Thoracic aorta (tissue), 2 donors: ENCODE measurements at places on chromosomes 13 and 19. TPM values are rescaled to one million over a fixed set of nuclear protein-coding genes. Genes with fewer than 3 reads are reported as not detected.
A peak's percentile ranks its signal among the peaks of the same experiment; 100 is the strongest.

DNA sequence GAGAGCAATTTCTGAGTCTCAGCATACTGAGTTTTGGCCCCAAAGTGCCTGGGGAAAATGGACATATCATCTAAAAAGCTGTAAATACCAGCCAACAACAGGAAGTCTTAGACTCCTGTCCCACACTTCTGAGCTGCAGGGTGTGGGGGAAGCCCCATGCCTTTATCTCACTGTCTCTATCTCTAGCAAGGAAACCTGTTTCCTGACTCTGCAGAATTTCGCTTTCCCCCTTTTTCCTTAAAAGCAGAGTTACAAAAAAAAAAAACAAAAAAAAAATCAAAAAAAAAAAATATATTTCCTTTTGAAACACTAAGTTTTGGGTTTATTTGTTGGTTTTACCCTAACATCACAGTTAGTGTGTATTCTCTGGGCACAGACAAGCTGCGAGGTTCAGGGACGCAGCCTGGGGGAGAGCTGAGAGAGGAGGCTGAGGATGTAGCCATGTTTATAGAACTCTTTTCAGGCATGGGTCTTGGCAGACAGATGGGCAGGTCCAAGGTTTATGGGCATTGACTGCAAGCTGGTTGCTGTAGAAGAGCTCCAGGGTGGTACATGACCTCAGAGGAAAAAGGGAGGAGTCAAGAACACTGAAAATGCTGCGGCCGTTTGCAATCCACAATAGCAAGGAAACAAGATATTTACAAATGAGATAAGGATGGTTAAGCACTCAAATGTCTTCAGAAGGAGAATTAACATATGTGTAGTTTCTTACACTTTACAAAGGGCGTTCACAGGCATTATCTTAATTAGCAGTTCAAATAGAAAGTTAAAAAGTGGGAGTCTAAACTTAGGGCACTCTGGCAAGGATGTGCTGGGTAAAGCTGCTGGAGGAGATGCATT, 4.9 kb downstream of the MBNL2 start:
- H3K4me3 ChIP-seq, result peak overlapping the region; percentile 78
- peaks cover 30% of the 10 kb centered on the region for H3K4me1 ChIP-seq
- H3K36me3 ChIP-seq, result no peaks in the 10 kb centered on the region
- DNase-seq, result no peak

GRCh38 chr13:35695448-35695770, 218.9 kb upstream of the MAB21L1 start:
- no peaks in the 10 kb centered on the region for H3K36me3 ChIP-seq
- peaks cover 16% of the 10 kb centered on the region for H3K4me1 ChIP-seq
- H3K27me3 ChIP-seq, result no peaks in the 10 kb centered on the region
- H3K4me3 ChIP-seq, result no peak overlapping the region

KASH5 gene
- total RNA-seq, result not detected

ZNF677 gene
- 21.7 TPM for total RNA-seq

CYSLTR2 gene
- total RNA-seq, result 4.0 TPM

GRCh38 chr19:58350001-58350861, 3.1 kb downstream of the A1BG start:
- no peak overlapping the region for H3K27ac ChIP-seq
- H3K4me1 ChIP-seq, result peaks cover 18% of the 10 kb centered on the region

- H3K27me3 ChIP-seq, result no peaks in the 10 kb centered on the region
- DNase-seq, result no peak
- H3K4me1 ChIP-seq, result no peaks in the 10 kb centered on the region
- H3K27ac ChIP-seq, result no peak overlapping the region
These were observed 23.4 kb upstream of the SLC7A10 start for GRCh38 chr19:33248954-33249613.

APOC1 gene
- total RNA-seq, result 12.3 TPM

ETV2 gene
- total RNA-seq, result not detected
